ENCODE measurements at places on chromosomes 2 and 18.

GRCh38 chr18:55650363-55650870, 62.4 kb upstream of the TCF4 start:
- DNase-seq: no peak

DNA sequence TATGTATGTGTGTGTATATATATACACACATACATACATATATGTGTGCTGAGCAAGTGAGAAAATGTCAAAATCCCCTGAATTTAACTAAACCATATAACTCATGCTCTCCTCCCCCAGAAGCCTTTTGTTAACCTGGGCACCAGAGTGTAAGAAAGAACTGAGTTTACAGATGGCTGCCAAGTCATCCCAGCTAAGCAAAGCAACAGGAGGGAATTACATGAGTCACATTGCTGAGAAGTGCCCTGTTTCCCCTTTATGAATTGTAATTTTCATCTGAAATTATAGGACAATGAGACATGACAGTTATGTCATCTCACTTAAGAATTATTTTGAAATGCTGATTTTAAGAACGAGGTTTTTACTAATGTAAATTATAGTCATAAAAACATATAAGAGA, 29.9 kb downstream of the SCN7A start:
- no peak for DNase-seq

- DNase-seq: no peak
Observed at GRCh38 chr2:46256563-46257142, 40.6 kb upstream of the EPAS1 start.

DNA sequence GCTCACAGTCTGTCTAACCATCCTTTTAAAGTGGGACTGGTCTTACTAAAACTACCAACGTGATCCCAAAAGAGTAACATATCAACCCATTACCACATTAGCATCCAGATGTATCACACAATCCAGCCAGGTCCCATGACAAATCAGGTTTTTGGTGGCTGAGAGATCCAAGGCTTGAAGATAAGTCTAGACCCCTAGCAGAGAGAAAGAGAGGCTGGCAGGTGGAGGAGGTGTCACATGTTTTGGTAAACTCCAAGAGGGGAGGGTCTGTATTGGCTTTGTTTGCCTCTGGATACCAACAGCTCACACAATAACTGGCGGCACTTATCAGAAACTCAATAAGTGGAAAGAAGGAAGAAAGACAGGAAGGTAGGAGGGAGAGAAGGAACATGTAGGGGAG, 357.6 kb downstream of the SS18 start:
- no peak for DNase-seq

DNA sequence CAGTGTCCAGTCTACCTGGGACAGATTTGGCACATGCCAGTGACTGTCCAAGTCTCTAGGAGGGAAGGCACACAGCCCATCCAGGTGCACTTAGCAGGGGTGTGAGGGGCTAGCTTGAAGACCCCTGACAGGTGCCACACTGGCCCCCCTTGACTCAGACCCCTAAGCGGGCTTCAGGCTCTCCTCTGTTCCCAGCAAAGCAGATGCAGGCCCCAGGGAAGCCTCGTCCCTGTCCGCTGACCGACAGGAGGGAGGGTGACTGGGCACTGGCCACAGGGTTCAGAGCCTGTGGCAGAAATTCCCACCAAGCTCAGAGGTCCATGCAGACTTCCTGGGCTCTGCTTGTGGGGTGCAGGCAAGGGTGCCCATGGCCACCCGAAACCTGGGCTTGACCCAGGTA, 239.8 kb upstream of the MYT1L start:
- DNase-seq: no peak

- no peak for DNase-seq
Observed at GRCh38 chr2:202376460-202377206, 506 bp downstream of the BMPR2 start.

GRCh38 chr18:32420084-32420750, 50.5 kb downstream of the GAREM1 start:
- no peak for DNase-seq

GRCh38 chr2:136750065-136750464, 15.3 kb upstream of the THSD7B start:
- no peak for DNase-seq

DNA sequence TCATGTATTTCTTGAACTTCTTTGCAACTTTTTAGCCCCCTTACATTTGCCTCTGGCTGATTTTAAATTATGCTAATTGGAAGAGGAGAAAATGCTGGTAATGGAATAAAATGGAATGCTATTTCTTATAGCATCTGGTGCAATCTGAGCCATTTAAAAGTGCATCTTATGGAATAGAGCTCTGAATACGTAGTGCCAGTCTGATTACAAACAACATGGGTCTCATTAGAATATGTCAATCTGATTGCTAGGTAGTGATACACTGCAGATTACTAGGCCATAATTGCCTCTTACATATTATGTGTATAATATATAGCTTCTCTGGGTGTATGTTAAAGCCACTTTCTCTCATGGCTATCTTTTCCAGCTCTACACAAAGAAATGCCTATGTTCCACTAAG, 159.1 kb downstream of the EPHA4 start:
- DNase-seq: no peak
